HT1080 (cell line): ENCODE measurements at places on chromosomes 1 and 21.

- no peak for DNase-seq
Measured at GRCh38 chr1:160797861-160798273, 1.9 kb downstream of the LY9 start.

GRCh38 chr1:119964673-119965363 is 68.5 kb upstream of the ADAM30 start:
- DNase-seq: peak; percentile 32

DNA sequence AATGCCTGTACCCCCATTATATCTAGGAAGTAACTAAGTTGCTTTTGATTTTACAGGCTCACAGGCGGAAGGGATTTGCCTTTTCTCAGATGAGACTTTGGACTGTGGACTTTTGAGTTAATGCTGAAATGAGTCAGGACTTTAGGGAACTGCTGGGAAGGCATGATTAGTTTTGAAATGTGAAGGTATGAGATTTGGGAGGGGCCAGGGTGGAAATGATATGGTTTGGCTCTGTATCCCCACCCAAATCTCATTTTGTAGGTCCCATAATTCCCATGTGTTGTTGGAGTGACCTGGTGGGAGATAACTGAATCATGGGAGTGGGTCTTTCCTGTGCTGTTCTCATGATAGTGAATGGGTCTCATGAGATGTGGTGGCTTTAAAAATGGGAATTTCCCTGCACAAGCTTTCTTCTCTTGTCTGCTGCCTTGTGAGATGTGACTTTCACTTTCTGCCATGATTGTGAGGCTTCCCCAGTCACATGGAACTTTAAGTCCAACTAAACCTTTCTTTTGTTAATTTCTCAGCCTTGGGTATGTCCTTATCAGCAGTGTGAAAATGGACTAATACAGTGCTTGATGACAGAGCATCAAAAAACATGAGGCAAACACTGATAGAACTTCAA is 1119.5 kb downstream of the PLA2G4A start:
- no peak for DNase-seq

DNA sequence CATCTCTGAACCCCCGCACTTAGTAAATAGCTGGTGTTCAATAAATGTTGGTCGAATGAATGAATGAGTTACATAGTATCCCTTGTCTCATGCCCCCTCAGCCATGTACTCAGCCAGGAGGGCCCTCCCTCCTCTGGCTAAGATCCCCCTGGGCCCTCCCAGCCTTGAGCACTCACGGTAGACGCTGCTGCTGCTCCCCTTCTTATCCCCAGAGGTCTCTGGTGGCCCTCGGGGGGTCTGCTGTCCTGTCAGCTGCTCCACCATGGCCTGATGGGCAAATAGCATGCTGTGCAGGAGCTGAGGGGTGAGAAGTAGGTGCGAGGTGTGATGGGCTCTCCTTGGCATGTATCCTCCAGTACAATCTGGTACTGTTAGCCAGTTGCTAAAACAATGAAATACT is 1.9 kb downstream of the ETV3L start:
- no peak for DNase-seq
